ENCODE measurements at places on chromosomes 3 and 15. TPM values are rescaled to one million over a fixed set of nuclear protein-coding genes. Genes with fewer than 3 reads are reported as not detected.

- no peak for DNase-seq
Observed at GRCh38 chr15:84859144-84859543, 25.3 kb upstream of the SLC28A1 start.

Gene CA12
- 19.2 TPM for total RNA-seq

Gene MINAR1
- total RNA-seq: 2.4 TPM

Gene COLQ
- total RNA-seq: not detected

DNA sequence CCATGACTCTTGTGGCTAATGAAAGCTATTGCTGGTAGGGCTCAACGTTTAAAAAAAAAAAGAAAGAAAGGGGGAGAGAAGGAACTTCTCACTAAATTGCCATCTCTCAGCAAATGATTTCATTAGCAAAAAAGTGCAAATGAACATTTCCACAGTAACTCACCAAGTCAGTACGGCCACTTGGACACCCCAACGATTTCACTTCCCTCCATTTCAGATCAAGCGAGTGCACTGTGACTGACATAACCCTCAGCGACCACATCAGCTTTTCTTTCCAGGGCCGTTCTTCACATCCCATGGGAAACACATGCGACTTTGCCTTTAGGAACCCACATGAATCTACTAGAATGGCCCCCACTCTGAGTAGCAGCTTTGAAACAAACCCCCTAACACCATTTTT is 71.6 kb downstream of the OSBPL10 start:
- no peak for DNase-seq
